Stimulated activated CD8-positive, alpha-beta memory T cell treated with anti-CD3 and anti-CD28 coated beads, Interleukin-4, amount 100 ng/mL, for 1 hour (primary cell): ENCODE measurements at places on chromosomes 6 and 20.

- DNase-seq, result no peak
Measured at GRCh38 chr6:13304580-13305260, 23.6 kb downstream of the TBC1D7 start.

DNA sequence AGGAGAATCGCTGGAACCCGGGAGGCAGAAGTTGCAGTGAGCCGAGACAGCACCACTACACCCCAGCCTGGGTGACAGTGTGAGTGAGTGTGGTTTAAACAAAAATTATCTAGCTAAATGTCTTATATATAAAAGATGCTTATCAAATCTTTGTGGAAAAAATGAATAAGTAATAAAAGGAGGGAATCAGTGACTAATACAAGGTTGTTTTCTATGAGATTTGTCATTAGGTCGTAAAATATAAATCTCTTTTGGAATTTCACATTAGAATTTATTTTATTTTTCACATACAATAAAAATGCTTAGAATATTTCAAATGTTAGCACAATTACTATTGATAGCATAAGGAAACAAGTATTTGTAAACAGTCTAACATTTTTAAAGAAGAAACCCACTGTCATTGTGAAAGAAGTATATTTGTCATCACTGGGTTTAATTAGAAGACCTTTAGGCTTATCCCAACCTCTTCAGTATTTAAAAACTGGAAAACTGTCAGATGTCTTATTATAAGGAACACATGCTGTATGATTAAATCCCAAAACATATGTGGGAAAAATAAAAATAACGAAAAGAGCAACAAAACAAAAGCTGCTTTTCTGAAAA is 47.1 kb downstream of the ASCC3 start:
- no peak for DNase-seq

GRCh38 chr20:7232796-7233195 is 465.3 kb downstream of the BMP2 start:
- DNase-seq, result no peak

DNA sequence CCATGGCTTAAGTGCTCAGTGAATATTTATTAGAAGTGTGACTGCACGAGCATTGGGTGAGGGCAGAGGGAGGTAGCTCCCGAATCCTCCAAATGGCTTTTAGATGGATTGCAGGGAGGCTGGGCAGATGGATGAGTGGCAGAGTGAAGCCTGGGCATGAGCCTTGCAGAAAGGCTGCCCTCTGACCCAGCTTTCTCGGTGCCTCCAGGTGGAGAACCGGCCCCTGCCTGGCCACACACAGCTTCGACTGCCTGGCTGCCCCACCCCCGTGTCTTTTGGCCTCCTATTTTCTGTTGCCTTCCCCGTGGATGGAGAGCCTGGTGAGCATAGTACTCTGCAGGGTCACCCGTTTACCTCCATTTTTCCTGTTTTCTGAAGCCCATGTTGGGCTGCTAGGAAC is 3.4 kb downstream of the VARS2 start:
- DNase-seq, result no peak

DNA sequence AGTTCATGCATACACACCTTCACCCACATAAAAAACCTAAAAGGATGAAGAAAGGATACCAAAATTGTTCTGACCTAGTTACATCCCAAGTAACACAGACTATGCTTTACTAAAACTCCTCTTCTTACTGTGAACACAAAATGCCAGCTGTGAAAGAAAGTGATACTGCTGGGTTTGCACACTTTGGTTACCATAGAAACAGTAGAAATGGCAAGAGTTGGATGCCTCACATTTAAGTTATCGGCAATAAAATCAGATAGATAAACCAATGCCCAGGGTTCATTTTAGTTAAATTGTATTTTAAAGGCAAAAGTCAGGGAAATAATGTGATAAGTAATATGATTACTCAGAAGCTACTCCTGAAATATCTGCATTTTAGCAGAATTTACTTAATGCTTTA is 161.9 kb downstream of the CDK19 start:
- DNase-seq, result no peak

GRCh38 chr20:18263723-18264122 is 24.6 kb upstream of the ZNF133 start:
- DNase-seq, result no peak

GRCh38 chr6:50087231-50087954 is 37.7 kb upstream of the DEFB112 start:
- no peak for DNase-seq

DNA sequence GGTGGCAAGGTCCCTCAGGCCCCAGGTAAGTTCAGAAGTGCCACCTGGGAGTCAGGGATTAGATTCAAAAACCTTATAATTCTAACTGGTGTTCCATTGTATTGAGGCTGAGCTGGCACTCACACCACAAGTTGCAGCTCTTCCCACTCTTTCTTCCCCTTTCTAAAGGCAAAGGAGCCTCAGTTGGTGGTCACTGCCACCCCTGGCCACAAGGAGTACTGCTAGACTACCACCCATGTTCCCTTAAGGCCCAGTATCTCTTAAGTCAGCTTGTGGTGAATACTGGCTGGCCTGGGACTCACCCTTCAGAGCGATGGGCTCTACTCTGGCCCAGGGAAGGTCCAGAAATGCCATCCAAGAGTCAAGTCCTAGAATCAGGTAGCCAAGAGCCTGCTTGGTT is 421.1 kb upstream of the KHDRBS2 start:
- DNase-seq, result no peak

DNA sequence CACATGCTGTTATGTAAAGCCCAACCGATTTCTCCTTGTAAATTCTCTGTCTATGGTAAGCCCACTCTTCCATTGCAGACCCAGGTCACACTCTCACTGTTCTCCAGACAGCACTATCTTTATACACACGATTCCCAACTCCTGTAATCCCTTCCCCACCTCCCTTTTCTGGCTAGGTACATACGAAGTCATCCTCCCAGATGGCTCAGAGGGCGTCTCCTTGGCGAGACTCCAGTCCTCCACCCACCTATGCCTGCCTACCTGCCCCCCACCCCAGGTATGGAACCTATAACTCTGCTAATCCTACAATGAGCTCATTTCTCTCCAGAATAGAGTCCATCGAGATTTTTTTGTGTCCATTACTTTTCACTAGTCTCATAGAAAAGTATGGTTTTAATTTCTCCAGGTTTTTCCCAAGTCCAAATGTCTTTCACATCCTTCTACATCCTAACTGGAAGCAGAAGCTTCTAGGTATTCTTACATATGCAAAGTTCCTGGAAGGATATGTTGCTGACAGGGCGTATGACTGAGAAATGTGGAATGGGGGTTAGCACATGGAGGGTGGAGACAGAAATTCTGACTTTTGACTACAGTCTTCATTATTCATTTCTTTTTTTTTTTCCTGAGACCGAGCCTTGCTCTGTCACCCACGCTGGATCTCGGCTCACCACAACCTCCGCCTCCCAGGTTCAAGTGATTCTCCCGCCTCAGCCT is 22.8 kb downstream of the SCML4 start:
- no peak for DNase-seq

DNA sequence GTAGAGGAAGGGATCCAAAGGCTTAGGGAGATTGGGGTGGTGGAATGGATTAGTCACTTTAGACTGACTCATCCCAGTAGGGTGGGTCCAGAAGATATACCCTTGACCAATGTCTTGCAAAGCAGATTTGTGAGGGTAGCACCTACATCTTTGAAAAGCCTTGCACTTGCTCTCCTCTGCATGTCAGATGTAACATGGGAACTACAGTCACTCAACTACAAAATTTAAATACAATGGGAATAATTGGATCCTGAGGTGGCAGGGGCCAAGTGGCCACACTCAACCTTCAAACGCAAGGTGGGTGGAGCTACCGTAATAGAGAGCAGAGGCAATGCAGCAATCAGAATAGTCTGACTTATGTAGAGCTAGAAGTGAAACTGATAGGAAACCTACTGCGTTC is 71.2 kb downstream of the ME1 start:
- no peak for DNase-seq

- DNase-seq, result no peak
Measured at GRCh38 chr6:37679539-37680476, 17.9 kb downstream of the MDGA1 start.

DNA sequence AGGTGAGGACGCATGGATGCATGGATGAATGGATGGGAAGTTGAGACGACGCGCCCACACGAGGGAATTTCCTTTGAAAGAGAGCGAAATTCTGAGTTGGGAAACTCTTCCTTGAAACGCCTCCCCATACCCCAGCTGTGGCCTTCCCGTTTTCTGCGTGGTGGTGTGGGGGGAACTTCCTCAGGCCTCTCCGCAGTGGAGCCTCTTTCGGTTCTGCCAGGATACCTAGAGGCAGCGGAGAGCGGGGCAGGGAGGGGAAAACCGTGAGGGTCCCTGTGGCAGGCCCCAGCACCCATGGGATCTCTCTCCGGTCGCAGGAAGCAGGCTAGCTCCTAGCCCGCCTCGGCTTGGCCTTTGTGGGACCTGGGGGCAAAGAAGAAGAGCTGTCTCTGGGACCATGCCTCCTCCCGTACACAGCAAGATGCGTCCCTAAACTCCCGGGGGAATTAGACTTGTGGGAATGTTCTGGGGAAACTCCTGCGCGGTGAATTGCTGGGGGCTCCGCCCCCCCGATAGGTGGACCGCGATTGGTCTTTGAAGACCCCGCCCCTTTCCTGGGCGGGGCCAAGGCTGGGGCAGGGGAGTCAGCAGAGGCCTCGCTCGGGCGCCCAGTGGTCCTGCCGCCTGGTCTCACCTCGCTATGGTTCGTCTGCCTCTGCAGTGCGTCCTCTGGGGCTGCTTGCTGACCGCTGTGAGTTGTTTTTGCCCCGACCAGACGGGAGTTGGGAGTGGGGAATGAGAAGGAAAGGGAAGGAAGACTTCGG is at the start of gene CD40:
Gene CD40 (plus strand): TSS at position 611 of the 764 bp plus-strand sequence. CDS start 30 bp downstream, at position 641.
- peak; percentile 37 for DNase-seq

- DNase-seq, result no peak
Measured at GRCh38 chr20:41287327-41287726, 30.2 kb downstream of the ZHX3 start.

- no peak for DNase-seq
Measured at GRCh38 chr6:11921751-11922150, 90.4 kb upstream of the HIVEP1 start.

- no peak for DNase-seq
Measured at GRCh38 chr6:98764373-98764911, 69.9 kb upstream of the POU3F2 start.

GRCh38 chr6:111672761-111673450 is 67.2 kb upstream of the TRAF3IP2 start:
- no peak for DNase-seq

DNA sequence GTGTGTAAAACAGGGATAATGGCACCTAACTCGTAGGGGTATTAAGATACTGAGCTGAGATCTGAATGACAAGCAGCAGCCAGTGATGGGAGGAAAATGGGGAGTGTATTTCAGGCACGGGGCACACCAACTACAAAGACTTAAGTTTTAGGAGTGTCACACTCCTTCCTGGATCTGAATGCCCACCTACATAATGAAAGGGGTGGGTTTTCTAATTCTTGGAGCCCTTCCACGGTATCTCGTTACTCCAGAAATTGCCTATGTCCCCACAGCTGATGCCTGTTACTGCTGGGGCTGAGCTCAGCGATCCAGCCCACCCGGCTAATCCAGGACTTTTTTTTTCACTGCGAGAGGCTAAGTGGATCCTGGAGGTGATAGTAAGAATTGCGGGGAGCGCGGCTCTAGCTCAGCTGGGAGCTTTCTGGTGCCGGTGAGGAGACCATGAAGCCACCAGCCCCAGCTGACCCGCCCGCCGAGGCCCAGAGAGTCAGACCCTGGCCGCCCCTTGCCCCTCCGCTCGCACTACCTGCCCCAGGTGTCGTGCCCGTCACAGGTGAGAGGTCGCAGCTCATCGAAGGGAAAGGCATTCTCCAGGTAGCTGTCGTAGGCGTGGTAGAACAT is 727 bp downstream of the EDEM2 start:
- DNase-seq, result no peak

GRCh38 chr6:63787021-63787420 is 151.4 kb downstream of the PHF3 start:
- no peak for DNase-seq

DNA sequence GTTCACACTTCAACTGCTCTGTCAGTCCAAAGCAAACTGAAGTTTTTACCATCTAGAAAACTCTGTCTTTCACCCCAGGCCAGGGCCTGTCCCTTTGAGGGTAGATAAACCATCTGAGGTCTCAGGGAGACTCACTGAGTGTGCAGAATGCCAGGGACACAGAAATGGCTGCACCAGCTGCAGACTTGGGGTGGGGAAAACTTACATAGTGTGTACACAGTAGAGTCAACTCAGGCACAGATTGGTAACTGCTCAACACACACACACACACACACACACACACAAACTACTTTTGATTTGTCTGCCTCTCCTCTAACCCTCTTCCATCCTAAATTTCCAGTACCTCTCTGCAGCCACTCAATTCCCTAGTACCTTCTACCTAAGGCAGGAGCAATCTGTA is 374.9 kb upstream of the JAG1 start:
- no peak for DNase-seq

- peak; percentile 59 for DNase-seq
Measured at GRCh38 chr20:63635431-63636141, 8.7 kb upstream of the GMEB2 start.

GRCh38 chr20:1370548-1371110 is 22.2 kb downstream of the FKBP1A start:
- DNase-seq, result no peak

DNA sequence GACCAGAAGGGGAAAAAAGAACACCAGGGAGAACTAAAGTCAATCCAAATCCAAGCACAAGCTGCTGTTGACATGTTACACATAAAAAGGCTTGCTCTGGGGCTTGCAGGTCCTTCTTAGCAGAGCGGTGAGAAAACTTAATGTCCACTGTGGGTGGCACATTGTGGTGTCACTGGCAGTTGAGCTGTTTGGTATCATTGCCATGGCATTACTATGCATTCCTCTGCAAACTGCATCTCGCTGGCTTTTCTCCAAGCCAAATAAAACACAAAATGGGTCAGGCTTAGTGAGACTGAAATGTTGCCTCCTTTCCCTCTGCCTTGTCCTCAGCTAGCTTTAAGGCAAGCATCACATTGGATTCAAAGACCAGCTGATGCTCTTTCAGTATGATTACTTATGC is 40.9 kb downstream of the LY86 start:
- DNase-seq, result no peak

- DNase-seq, result no peak
Measured at GRCh38 chr6:142960098-142960497, 15.1 kb upstream of the HIVEP2 start.

DNA sequence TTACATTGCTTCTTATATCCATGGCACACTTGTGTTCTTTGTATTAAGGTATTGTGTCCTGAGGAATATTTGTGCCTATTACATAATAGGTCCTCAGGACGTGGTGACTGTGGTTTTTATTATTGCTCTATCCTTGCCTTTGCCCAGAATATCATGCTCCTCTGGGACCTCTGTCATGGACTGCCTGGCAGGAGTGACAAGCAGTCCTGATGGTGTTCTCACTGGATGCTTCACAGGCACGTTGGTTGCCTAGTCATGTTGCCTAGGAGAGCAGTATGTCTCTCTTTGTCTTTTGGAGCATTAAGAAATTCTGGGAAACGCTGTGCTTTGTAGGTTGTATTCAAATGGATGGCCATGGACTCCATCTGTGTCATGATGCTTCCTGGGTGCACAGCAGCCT is 24.7 kb upstream of the MROH8 start:
- no peak for DNase-seq

- DNase-seq, result peak; percentile 40
Measured at GRCh38 chr6:107716688-107717089, 107.4 kb downstream of the SCML4 start.

GRCh38 chr6:131486608-131487007 is 86.4 kb upstream of the ARG1 start:
- DNase-seq, result no peak
